ENCODE measurements at places on chromosomes 3 and 15.

DNA sequence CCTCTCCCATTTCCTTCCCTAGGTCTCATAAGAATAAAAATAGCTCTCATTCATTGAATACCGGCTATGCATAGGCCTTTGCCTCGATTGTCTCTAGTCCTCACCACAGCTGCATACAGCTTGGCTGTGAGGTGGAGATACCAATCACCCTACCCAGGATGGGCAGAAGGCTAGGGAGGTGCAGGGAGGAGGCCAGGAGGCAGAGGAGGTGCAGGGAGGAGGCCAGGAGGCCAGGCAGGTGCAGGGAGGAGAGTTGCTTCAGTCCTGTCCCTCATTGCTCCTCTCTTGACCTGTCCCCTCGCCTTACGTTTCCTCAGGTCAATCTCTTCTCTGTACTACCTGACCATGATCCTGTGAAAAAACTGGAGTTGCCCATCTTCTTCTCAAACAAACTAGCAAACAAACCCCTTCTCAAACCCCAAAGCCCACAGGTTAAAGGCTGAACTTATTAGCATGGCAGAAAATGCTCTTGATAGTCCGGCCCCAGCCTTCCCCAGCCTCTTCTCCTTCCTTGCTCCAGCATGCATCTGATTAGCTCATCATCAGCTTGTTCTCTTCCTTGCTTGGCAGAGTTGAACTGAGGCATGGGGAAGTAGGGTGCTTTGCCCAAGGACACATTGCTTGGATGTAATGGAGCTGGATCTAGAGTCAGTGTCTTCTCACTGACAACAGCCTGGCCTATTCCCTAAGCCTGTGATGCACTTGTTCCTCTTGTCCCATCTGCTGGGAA lies 15.8 kb downstream of the PODXL2 start:
- no peak for DNase-seq

DNA sequence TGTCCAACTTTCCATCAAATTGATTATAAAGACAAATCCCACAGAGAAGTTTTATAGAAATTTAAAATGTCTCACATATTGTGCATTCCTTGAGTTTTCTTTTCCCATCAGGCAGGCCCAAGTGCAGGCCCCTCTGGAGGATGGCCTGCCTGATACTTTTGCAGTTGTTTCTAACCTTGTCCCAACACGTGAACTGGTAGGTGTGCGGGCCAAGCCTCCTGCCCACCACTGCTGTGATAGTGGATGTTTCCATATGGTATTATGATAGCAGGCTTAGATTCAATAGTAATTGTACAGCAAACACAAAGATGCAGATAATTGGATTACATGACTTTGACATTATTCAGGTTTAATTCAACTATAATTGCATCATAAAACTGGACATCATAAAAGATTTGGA lies 1.4 kb downstream of the P2RY12 start:
- DNase-seq, result no peak

GRCh38 chr3:43294975-43295374 lies 8.6 kb downstream of the SNRK start:
- DNase-seq, result no peak

DNA sequence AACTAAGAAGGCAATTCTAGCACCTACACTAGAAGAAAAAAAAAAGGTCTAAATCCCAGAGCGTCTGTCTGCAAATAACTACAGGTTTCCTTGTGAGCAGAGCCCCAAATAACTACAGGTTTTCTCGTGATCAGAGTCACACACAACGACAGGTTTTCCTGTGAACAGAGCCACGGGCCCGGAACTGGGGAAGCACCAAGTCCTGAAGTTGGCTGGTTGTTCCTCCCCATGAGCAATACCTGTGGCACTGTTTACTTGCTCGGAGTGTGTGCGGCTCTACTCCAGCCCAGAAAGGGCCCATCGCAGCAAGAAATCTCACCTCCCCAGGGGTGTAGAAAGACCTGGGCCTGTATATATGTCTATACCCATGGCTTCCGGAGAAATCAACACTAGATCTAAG lies 644 bp upstream of the MASP1 start:
- no peak for DNase-seq

GRCh38 chr3:48268381-48268935 lies 27.6 kb downstream of the ZNF589 start:
- no peak for DNase-seq

- no peak for DNase-seq
Observed at GRCh38 chr15:60486742-60487141, 7.8 kb upstream of the ICE2 start.

- DNase-seq, result no peak
Observed at GRCh38 chr3:38543586-38543985, 47.4 kb downstream of the EXOG start.

GRCh38 chr15:57253082-57253481 lies 123.2 kb upstream of the CGNL1 start:
- DNase-seq, result no peak

- DNase-seq, result no peak
Observed at GRCh38 chr3:171743327-171744157, 66.7 kb downstream of the PLD1 start.

- no peak for DNase-seq
Observed at GRCh38 chr3:188415196-188415595, 261.2 kb downstream of the LPP start.

DNA sequence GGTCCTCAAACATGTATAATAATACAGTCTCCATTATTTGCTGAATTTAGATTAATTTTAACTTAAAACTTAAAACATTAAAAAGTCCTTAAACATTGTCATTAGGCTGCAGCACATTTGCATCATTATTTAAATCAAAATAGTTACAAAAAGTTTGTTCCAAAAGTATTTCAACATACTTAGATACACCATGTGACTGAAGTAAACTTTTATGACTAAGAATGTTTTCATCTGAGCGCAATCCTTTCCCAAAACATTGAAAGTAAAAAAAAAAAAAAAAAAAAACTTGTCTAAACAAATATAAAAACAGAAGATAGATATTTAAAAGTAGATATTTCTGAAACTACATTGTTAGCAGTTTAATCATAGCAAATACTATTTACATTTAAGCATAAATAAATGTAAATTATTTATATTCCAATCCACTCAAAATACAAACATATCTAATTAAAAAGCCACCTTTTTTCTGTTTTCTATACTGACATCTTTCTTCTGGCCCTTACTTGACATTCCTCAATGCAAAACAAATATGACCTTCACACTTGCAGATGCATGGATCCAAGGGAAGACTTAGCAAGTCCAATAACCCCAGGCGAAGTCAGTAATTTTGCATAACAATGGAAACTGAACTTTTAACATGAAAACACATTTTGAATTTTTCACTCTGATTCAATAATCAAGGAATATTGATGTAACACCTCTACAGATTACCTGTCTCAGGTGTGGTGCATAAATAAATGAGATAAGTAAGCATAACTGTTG lies 10.3 kb downstream of the FAM227B start:
- no peak for DNase-seq

GRCh38 chr3:178500631-178501030 lies 35.6 kb upstream of the KCNMB2 start:
- no peak for DNase-seq

DNA sequence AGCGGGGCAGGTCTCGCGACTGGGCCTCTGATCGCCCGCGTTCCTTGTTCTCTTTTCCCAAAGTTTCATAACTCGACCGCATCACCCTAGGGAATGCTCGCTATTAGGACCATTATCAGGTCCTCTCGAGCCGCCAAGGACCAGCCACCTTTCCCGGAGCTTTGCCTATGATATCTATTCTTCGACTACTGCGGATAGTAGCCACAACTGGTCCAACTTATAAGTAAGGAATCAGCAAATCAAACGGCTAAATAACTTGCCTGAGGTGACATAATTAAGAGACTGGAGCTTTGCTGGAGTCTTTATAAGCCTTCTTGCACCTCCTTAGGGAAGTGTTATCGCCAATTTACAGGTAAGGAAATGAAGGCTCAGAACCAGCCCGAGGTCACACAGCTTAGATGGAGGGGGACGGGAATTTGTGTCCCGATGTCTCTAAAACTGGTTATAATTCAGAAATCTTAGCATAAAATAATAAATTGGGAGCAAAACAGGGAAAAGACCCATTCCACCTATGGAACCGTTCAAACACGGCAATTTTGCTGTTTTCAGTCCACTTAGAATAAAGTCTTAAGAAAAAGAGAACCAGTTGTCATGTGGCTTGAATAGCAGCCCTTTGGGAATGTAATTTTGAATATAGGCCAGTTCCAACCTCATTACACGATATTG lies 479 bp upstream of the PLD1 start:
- DNase-seq, result no peak

DNA sequence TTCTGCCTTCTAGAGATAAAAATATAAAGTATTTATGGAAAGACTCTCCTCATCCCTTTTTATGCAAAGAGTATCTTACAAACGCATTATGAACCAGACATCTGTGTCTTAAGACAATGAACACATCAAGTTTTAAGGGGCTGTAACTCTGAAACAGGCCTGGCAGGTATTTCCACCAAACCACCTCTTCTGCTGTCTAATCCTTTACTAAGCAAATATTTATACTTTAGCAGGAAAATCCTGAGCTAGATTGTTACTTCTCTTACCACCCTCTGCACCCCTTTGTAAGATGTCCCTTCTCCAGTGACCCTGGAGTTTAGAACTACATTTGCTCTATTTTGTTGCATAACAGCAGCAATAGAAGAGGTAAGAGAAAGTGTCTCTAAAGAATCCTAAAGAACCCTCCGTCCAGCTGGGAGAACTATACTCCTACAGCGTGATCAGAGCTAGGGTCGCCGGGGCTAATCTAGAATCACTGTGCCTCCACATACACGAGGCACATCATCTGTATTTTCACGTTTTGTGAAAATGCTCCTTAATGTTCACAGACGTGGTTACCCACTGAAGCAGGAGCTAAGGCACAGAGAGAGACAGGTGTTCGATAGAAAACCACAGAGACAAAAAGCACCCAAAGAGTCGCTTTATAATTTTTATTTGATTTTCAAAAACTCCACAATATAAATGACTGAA lies 129.6 kb downstream of the FOXP1 start:
- no peak for DNase-seq

- DNase-seq, result no peak
Observed at GRCh38 chr15:85482894-85483293, 102.5 kb downstream of the AKAP13 start.

GRCh38 chr3:160008961-160009360 lies 20.3 kb downstream of the IL12A start:
- no peak for DNase-seq

GRCh38 chr15:38192496-38192895 lies 60.1 kb upstream of the SPRED1 start:
- DNase-seq, result no peak

DNA sequence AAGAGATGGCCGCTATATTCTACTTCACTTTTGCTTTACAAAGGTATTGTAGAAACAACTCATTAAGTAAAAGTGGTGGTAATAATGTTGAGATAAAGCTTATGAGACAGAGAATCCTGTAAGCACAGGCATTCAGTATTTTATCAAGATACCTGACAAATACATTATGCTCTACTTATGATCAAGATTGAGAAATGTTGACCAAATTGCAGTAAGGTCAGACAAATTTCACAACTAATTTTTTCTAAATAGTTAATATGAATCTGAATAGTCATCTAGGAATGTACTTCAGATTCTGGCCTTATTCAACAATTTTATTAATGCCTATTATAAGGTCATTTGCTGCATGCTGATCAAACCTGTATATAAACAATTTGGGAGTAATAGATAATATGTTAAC lies 95.1 kb upstream of the MBNL1 start:
- no peak for DNase-seq

GRCh38 chr3:127831723-127832172 lies 9.4 kb upstream of the MGLL start:
- DNase-seq, result no peak

- no peak for DNase-seq
Observed at GRCh38 chr3:59081071-59081470, 31.2 kb upstream of the CFAP20DC start.

Measured in NCI-H2081 treated with DMSO at 0.1 percent for 48 hours (cell line).